ENCODE measurements at places on chromosomes 4 and X.

DNA sequence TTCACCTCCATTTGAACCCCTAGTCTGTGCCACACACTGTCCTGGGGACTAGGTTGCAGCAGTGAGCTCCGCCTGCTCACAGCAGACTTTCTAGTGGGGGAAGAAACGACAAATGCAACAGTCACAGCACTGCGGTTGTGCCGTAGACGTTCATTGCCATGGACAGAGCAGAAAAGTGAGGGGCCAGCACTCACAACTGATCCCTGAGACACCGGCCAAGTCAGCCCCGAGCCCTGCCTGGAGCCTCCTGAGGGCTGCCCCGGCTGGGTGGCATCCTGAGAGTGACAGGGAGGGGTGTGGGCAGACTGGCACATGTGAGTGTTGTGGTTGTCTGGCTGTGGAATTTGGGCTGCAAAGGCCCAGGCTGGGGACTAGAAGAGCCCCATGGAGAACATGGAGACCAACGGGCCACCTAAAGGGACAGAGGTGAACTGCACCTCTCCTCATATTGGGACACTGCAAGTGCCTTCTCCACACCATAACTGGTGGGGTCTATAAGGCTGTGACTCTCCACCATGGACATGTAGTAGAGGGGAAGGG, 4.6 kb downstream of the DUSP9 start:
- DNase-seq = no peak

- DNase-seq = no peak
These were observed 45.0 kb downstream of the APBB2 start for GRCh38 chr4:41169256-41169800.

GRCh38 chr4:73707918-73708577, 32.3 kb upstream of the CXCL8 start:
- peak; percentile 24 for DNase-seq

DNA sequence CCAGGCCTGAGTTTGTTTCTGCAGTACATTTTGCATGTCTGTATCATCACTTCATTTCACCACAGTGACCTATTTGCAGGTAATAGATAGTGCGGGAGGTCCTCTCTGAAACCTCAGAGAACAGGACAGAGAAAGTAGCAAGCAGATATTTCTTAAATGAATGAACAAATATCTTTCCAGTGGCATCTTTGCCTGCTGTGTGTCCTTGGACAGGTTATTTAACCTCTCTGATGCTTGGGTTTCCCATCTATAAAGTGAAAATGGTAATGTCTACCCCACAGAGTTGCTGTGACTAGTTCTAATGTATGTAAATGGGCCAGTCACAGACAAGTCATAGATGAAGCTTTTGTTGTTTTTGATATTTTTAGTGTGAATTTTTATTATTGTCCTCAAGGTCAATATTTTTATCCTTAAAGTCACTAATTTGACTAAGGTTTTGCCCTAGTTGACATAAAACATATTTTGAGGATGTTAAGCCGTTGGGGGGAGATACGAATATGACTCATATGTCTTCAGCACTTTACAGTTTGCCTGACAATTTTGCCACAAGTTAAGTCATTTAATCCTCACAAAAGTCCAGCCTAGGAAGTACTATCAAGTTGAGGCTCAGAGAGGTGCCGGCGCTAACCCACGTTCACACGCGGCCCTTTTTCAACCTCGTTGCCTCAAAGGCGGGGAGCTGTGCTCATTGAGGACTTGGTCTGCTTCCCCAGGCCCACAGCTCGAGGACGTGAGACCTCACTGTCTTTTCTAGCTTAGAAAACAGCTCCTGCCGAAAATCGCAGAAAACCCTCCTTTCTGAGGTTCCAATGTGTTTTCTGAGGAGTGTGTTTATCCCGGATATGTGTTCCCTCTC, 126.7 kb upstream of the STX18 start:
- DNase-seq = no peak

DNA sequence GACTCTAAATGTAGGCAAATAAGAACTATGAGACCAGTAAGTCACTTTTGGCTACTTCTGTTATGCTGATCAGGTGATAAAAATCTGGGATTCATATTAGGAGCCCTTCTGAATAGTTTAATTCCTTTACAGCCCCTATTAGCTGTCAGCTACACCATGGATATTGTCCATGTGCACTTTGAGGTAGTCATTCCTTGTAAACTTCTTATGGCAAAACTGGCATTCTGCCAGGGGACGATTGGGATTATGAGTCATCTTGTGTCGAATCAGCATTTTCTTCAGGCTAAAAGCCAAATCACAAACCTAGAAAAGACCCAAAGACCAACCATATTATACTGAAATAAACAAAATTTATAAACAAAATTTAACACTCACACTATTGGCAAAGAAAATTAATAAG, 227.6 kb downstream of the PRDM5 start:
- DNase-seq = no peak

DNA sequence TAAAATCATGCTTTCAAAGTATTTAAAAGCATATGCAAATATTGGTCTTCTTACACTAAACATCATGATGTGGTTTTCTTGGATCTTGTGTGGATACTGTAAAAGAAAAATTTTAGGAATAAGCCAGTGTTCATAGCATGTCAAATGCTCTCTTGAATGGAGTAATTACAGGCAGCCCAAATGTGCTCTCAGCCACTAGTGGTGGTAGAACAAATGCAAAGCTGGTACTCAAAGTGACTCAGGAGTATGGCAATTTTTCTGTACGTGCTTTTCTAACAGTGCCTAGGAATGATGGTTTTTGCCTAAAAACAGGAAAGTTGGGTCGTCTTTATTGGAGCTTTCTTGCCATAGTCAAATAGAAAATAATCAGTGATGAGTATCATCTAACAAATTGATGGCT, 19.9 kb downstream of the PGRMC2 start:
- no peak for DNase-seq

All from thymus (tissue), 14 donors.